ENCODE measurements at places on chromosomes 5 and 9.

GRCh38 chr5:127863161-127863560 lies 160.0 kb downstream of the CCDC192 start:
- DNase-seq: no peak

- no peak for DNase-seq
These were observed 2.2 kb upstream of the CDX1 start for GRCh38 chr5:150164211-150164980.

GRCh38 chr9:131728546-131728910 lies 11.3 kb downstream of the RAPGEF1 start:
- DNase-seq: no peak

GRCh38 chr5:17436761-17437221 lies 61.2 kb upstream of the TAF11L2 start:
- no peak for DNase-seq

- DNase-seq: no peak
These were observed 70.0 kb upstream of the KLF9 start for GRCh38 chr9:70484232-70485130.

DNA sequence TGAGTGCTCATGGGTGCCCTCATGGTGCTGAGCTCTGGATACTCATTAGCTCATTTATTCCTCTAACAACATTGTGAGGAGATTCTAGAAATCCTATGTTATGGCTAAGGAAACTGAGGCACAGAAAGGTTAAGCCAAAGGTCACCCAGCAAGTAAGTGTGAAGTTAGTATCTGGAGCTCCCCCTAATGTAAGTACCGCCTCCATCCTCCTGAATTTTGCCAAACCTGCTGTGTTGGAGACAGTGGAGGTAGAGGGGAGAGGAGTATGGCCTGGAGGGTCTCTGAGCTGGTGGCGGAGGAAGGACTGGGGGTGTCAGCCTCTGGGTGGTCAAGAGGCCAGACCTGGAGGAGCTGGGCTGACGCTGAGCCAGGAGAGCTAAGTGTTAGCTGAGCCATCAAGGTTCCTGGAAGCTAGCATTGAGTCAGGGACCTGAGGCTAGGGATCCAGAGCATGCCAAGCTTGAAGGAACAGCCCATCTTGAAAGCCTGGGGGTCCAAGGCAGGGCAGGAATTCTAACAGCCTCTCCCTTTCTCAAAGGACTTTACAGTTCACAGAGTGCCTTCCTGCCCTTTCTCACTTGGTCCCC lies 114.8 kb downstream of the RGS3 start:
- no peak for DNase-seq

- DNase-seq: no peak
These were observed 146.1 kb upstream of the RANBP3L start for GRCh38 chr5:36447776-36448175.

- DNase-seq: no peak
These were observed 245.4 kb downstream of the PBX3 start for GRCh38 chr9:125992557-125992956.
